ENCODE measurements at places on chromosomes 1 and 21. TPM values are rescaled to one million over a fixed set of nuclear protein-coding genes. Genes with fewer than 3 reads are reported as not detected.

DNA sequence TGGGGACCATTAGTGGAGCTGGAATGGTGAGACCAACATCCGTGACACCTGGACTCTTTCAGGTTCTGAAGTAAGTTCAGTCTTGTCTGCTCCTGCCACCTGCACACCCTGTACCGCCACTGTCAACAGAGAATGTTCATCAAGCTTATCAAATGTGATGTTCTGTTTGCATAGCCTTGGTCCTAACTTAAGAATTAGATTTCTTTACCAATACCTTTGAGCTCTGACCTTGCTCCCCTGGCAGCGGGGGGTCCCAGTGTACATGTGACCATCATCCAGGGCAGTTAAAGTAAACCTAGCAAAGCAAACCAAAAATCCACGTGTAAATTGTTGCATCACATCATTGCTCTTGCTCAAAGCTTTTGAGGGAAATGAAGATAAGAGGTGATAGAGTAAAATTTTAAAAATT is 14.5 kb downstream of the SLC25A33 start:
- DNase-seq: no peak

DNA sequence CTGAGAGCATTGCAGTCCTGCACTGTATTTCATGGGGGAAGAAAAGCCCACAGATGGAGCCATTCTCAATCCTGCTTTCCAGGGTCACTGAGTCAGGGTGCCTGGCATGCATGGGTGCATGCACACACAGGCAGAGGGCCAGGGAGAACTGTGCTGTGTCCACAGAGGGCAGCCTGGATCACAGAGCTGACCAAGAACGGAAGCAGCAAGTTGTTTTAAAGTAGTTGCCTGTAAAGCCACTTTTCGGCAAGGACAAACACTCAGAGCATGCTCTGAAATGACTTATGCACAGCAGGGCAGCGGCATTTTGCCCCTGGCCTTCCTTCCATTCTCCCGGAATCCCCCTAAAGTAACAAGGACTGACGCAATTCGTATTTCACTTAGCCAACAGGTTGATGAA is 3.6 kb downstream of the ERG start:
- DNase-seq: no peak

DNA sequence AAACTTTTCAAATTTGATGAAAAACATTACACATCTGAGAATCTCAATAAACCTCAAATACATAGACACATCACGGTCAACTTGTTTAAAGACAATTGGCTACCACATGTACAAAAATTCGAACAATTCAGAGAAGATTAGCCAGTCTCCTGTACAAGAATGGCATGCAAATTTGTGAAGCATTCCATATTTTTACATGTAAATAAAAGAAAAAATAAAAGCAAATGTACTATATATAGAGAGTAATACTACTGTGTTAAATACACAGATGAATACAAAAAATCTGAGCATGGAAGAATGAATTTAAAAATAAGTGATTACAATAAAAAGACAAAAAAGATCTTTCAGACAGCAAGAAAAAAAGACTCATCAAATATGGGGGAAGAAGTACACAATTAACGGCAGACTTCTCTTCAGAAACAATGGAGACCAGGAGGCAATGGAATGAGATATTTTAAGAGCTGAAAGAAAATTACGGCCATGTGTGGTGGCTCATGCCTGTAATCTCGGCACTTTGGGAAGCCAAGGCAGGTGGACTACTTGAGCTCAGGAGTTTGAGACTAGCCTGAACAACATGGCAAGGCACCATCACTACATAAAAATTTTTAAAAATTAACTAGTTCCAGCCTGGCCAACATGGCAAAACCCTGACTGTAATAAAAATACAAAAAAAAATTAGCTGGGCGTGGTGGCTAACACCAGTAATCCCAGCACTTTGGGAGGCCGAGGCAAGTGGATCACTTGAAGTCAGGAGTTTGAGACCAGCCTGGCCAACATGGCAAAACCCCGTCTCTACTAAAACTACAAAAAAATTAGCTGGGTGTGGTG is 23.2 kb downstream of the HAX1 start:
- no peak for DNase-seq

GRCh38 chr1:3924186-3924824 is 24.2 kb upstream of the C1orf174 start:
- no peak for DNase-seq

Gene CTSK
- total RNA-seq: 22.2 TPM

GRCh38 chr1:79376106-79376505 is 369.6 kb upstream of the ADGRL4 start:
- no peak for DNase-seq

- no peak for DNase-seq
These were observed 1.1 kb upstream of the TBX15 start for GRCh38 chr1:118989006-118989815.

GRCh38 chr1:28050776-28051175 is 37.6 kb downstream of the EYA3 start:
- no peak for DNase-seq

- DNase-seq: no peak
These were observed 395.4 kb downstream of the NTNG1 start for GRCh38 chr1:107536266-107536665.

- DNase-seq: no peak
These were observed 106.9 kb downstream of the ASH1L start for GRCh38 chr1:155455588-155456195.

Gene KCNE2
- total RNA-seq: not detected

Gene SPRR2F
- 0.37 TPM for total RNA-seq

Gene RGS8
- total RNA-seq: not detected

DNA sequence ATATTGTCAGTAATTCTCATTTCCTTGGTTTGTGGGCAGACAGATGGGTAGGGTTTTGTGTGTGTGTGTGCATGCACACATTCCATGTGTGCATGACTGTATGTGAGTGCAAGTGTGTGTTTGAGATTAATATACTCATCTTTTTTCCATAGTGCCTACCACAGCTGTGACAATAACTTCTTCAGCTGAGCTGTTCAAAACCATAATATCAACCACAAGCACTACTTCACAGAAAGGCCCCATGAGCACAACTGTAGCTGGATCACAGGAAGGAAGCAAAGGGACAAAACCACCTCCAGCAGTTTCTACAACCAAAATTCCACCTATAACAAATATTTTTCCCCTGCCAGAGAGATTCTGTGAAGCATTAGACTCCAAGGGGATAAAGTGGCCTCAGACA is 149.3 kb downstream of the ADGRL2 start:
- DNase-seq: no peak

Gene HAX1
- 120 TPM for total RNA-seq

Gene DCST1
- not detected for total RNA-seq

DNA sequence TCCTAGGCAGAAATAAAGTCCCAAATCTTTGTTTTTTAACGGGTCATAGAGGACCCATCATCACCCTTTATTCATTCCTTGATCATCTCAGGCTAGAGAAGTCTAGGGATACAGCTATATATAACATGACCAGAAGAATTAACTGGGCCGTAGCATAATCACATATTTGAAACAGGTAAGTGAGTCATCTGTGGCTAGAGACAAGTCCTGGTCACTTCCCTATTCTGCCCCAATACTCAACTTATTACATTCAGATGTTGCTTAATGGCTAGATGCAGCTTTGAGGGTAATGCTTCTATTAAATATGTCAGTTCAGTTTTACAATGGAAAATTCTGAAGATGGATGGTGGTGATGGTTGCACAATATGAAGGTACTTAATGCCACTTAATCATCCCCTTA is 47.0 kb downstream of the EXO1 start:
- no peak for DNase-seq

Gene DMRTA2
- not detected for total RNA-seq

- no peak for DNase-seq
These were observed 84.3 kb downstream of the PLPPR4 start for GRCh38 chr1:99348397-99349132.

- DNase-seq: no peak
These were observed 8.3 kb downstream of the CITED4 start for GRCh38 chr1:40853885-40854170.

Data from right cardiac atrium (tissue), 5 donors.